ENCODE measurements at places on chromosomes 11 and 22.

- no peaks in the 10 kb centered on the region for H3K36me3 ChIP-seq
- no peak within 1 kb of the TSS for H3K4me3 ChIP-seq
- H3K4me1 ChIP-seq = no peaks in the 10 kb centered on the region
- H3K27ac ChIP-seq = no peak within 1 kb of the TSS
- H3K27me3 ChIP-seq = peaks cover 8% of the 10 kb centered on the region
These were observed at the start of gene TREH for GRCh38 chr11:118679483-118679882. Gene TREH, minus strand, starts transcription at chr11:118679650. Its CDS starts 23 bp downstream, at chr11:118679627.

DNA sequence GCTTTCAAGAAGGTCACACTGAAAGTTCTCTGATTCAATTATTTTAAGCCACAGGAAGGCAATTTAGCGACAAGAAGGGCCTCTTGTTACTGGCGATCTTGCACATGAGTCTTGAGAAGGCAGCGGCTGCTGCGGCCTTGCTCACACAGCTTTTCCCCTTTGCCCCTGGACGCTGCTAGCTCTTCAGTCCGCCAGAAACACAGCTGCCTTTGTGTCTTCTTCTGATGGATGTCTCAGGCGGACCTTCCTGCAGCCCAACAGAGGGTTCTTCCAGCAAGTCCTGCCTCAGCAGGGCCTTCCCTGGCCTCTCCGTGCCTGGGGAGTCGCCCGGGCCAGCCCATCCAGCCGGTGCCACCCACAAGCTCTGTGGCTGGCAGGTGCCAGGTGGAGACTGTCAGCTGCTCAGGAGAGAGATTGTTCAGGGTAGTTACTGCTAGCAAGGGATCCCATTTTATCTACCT is 59.4 kb downstream of the PKNOX2 start:
- no peaks in the 10 kb centered on the region for H3K36me3 ChIP-seq
- DNase-seq = no peak
- H3K27ac ChIP-seq = no peak overlapping the region
- H3K27me3 ChIP-seq = peaks cover 4% of the 10 kb centered on the region

DNA sequence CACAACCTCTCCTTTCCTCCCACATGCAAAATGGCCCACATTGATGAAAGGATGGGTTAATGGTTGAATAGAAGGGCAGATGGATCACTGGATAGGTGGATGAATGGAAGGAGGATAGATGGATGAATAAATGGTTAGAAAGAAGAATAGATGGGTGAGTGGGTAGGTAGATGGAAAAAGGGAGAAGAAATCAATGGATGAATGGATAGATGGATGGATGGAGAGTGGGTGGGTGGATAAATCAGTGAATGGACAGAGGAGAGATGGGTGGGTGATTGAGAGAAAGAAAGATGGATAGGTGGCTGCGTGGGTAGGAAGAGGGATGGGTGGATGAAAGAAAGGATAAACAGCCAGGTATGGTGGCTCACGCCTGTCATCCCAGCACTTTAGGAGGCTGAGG is 1.2 kb downstream of the SEC14L3 start:
- H3K27ac ChIP-seq = no peak overlapping the region
- no peaks in the 10 kb centered on the region for H3K36me3 ChIP-seq
- peaks cover 10% of the 10 kb centered on the region for H3K27me3 ChIP-seq

DNA sequence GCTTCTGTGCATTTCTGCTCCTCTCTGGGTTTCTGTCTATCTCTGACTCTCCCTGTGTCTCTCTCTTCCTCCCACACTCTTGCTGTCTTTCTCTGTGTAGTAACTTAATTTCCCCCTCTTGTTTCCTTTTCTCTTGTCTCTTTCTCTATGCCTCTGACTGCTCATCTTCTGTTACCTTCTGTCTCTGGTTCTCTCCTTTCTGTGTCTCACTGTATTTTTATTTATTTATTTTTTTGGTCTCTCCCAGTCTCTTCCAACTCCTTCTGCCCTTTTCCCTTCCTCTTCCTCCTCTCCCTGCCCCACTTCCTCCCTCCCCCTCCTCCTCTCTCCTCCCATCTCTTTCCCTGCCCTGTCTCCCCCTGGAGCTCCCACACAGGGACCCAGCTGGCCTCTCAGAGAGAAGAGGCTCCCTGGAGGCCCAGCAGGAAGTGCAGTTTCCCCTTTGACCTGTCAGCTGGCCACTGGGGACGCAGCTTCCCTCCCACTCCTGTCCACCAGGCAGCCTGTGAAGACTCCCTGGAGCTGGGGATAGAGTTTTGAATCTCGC is 38.3 kb upstream of the MYH9 start:
- no peaks in the 10 kb centered on the region for H3K4me1 ChIP-seq
- H3K36me3 ChIP-seq = no peaks in the 10 kb centered on the region
- DNase-seq = no peak
- H3K27ac ChIP-seq = no peak overlapping the region
- no peak overlapping the region for H3K4me3 ChIP-seq
- H3K27me3 ChIP-seq = no peaks in the 10 kb centered on the region

- no peaks in the 10 kb centered on the region for H3K27me3 ChIP-seq
- H3K4me3 ChIP-seq = no peak overlapping the region
- no peak for DNase-seq
- no peaks in the 10 kb centered on the region for H3K4me1 ChIP-seq
- H3K27ac ChIP-seq = no peak overlapping the region
- no peaks in the 10 kb centered on the region for H3K36me3 ChIP-seq
These were observed 343.5 kb upstream of the B3GAT1 start for GRCh38 chr11:134755535-134755934.

GRCh38 chr11:129544691-129545090 is 169.0 kb downstream of the BARX2 start:
- DNase-seq = no peak
- no peak overlapping the region for H3K4me3 ChIP-seq
- no peak overlapping the region for H3K27ac ChIP-seq
- H3K36me3 ChIP-seq = no peaks in the 10 kb centered on the region
- H3K27me3 ChIP-seq = no peaks in the 10 kb centered on the region
- no peaks in the 10 kb centered on the region for H3K4me1 ChIP-seq

GRCh38 chr11:9385327-9385899 is 961 bp downstream of the IPO7 start:
- no peaks in the 10 kb centered on the region for H3K36me3 ChIP-seq
- H3K4me1 ChIP-seq = peaks cover 11% of the 10 kb centered on the region
- H3K27me3 ChIP-seq = no peaks in the 10 kb centered on the region
- peak overlapping the region; percentile 93 for H3K27ac ChIP-seq
- peak overlapping the region; percentile 97 for H3K4me3 ChIP-seq

DNA sequence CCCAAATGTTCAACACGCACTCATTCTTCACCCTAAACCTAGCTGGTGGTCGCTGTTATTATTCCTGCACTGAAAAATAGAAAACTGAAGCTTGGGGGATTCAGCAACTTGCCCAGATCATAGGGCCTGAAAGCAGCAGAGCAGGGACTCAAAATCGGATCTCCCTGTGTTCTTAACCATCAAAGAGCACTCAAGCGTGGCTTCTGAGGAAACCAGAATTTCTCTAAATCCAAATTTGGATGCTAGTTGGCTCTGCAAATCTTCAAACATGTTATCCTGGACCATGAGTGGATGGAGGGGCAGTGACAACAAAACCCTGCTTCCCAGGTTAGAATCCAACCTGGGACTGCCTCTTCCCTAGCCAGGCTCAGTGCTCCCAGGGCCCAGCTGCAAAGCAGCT is 11.6 kb upstream of the ARAP1 start:
- H3K36me3 ChIP-seq = no peaks in the 10 kb centered on the region
- no peak overlapping the region for H3K27ac ChIP-seq
- DNase-seq = no peak
- no peaks in the 10 kb centered on the region for H3K4me1 ChIP-seq
- H3K4me3 ChIP-seq = no peak overlapping the region
- H3K27me3 ChIP-seq = no peaks in the 10 kb centered on the region

GRCh38 chr22:25654676-25655075 is 87.3 kb upstream of the MYO18B start:
- no peak overlapping the region for H3K4me3 ChIP-seq
- no peaks in the 10 kb centered on the region for H3K4me1 ChIP-seq
- DNase-seq = no peak
- H3K36me3 ChIP-seq = no peaks in the 10 kb centered on the region
- no peak overlapping the region for H3K27ac ChIP-seq
- H3K27me3 ChIP-seq = peaks cover 3% of the 10 kb centered on the region

DNA sequence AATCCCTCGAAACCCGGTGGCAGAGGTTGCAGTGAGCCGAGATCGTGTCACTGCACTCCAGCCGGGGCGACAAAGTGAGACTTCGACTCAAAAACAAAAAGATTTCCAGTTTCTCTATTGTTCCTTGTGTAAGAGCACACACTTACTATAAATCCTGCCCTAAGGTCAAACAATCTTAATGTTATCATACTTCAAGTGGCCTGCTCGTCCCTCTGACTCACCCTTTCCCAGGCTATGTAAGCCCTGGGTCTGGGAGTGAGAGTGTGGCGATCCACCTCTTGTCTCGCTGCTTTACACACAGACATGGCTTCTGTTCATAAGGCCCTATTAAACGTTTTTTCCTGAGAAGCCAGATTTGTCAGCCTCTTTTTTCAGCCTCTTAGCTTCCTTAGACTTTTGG is 24.4 kb upstream of the A4GALT start:
- H3K27me3 ChIP-seq = no peaks in the 10 kb centered on the region
- H3K36me3 ChIP-seq = no peaks in the 10 kb centered on the region
- DNase-seq = peak; percentile 79
- H3K27ac ChIP-seq = peak overlapping the region; percentile 93

Data from GM23248 (cell line).